ENCODE measurements at places on chromosomes 6 and 20.

DNA sequence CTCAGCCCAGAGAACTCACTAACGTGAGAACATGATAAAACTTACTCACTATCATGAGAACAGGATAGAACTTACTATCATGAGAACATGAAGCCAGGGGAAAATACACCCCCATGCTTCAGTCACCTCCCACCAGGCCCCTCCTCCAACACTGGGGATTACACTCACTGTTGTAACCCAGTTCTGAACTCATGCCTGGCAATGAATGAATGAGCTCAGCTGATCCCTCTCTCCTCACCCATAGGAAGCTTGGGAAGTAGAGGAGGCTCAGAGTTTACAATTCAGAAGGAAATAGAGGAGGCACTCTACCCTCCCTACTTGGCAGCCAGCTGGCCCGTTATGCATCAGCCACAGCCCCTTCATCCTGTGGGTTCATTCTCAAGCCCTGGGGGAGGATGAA lies 102.5 kb downstream of the EYA2 start:
- no peak for ATAC-seq

GRCh38 chr20:49234831-49235230 lies 15.6 kb downstream of the DDX27 start:
- ATAC-seq = no peak

- no peak for ATAC-seq
Measured at GRCh38 chr6:105503641-105504040, 100.8 kb upstream of the PREP start.

DNA sequence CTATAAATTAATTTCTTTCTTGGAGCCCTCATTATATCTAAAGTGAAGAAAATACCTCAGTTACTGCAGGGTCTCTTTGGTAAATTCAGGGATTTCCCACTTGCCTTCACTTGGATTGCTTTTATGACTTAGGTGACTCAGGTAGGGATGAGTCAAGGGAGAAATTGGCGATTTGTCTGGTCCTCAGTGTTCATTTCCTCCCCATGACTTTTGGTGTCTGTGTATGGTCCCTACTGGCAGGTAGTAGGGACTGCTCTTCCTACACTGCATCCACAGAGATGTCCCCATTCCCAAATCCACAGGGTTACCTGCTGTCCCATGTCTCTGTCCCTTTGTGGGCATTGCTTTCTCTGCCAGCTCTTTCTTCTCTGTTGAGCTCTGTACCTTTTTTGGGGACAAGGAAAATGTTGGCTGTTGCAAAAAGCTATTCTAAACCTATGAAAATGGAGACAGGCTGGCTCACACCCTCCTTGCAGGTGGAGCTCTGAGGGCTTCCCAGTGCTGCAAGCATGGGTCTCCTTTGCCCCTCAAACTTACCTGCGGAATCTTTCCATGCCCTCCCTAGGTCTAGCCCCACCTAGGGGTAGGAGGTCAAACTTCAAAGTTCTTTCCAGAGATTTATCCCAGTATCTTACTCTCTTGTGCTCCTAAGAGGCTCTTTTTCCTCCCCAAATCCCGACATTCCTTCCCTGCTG lies 211.9 kb downstream of the ZNF217 start:
- ATAC-seq = no peak

GRCh38 chr6:106048336-106048735 lies 37.8 kb upstream of the PRDM1 start:
- no peak for ATAC-seq

- no peak for ATAC-seq
Measured at GRCh38 chr6:76770281-76770680, 693.0 kb downstream of the HTR1B start.

- no peak for ATAC-seq
Measured at GRCh38 chr6:40900791-40901190, 138.2 kb downstream of the UNC5CL start.

DNA sequence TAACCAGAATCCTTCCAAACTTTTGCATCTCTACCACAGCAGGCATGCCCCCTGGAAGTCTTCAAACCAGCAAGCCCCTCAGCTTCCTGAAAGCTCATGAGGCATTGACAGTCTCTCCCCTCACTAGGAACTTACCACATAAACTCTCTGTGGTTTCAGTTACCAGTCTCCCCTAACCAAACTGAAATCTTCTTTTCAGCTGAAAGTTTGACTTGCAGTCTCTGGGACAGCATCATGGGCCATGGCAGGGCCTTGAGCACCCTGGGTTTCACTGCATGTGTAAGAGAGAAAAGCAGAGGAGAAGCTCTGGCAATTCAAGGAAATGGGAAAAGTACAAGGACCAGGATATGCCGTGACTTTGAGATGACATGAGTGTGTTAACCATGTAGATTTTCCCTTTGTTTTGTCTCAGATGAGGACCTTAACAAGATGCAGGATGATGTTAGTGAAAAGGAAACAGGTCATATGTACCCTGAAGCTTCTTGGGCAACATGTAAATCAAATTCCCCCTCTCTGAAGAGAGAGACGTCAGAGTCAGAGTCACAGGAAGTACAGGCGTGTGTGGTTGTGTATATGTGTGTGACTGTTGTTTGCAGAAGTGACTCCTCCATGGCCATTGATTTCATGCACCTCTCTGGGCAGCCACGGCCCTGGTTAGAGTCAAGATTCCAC lies 106.3 kb downstream of the TNFRSF21 start:
- no peak for ATAC-seq
